ENCODE measurements at places on chromosomes 7 and 10.

- DNase-seq: no peak
Measured at GRCh38 chr7:46206476-46207060, 285.5 kb upstream of the IGFBP3 start.

DNA sequence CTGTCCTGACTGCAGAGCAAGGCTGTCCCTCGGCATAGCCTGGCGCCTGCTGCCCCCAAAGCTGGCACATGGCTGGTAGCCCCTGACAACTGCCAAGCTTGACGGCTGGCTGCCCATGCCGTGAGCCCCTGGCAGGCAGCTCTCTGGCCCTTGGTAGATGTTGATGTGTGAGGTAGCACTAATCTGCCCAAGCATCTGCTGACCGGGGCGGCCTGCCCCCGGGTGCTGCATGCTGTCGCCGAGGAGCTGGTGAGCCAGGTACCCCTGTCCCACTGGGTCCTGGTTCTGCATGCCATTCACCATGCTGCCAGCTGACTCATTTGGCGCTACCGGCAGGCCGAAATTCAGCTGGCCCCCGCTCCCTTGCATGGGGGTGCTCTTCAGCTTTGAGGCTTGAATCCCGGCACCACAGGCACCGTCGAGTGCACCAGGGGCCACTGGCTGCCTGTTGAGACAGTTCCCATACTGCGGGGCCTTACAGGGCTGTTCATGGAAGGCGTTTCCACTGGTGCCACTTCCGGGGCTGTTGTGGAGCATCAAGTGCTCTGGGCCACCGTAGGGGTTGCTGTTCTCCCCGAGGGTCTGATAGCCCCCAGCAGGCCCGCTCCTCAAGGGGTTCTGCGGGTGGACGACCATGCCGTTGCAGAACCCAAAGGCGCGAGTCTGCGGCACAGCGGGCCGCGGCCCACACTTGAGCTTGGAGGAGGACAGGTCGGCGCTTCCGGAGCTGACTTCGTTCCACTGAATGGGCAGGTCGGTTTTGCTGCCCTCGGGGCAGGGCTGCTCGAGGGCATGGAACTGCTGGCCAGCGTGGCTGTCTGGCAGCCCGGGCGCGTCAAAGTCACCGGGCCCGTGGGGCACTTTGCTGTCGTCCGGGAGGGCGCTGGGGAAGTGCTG lies 262.2 kb upstream of the INHBA start:
- DNase-seq: no peak

DNA sequence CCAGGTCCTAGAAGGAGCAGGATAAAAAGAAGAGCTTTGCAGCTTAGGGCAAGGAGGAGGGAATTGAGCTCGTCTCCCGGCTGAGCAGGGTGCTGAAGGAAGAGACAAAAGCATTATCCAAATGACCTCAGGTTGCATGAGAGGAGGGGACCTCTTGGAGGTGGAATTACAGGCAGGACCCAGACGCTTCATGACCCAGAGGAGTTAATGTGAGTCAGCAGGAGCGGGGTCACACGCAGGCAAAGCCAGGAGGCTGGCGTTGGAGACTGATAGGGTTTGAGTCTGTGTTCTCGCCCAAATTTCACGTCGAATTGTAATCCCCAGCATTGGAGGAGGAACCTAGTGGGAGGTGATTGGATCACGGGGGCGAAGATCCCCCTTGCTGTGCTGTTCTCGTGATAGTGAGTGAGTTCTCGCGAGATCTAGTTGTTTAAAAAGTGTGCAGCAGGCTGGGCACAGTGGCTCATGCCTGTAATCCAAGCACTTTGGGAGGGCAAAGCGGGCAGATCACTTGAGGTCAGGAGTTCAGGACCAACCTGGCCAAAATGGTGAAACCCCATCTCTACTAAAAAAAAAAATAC lies 63.7 kb upstream of the AUTS2 start:
- no peak for DNase-seq

GRCh38 chr7:22442882-22443369 lies 57.1 kb downstream of the STEAP1B start:
- no peak for DNase-seq

DNA sequence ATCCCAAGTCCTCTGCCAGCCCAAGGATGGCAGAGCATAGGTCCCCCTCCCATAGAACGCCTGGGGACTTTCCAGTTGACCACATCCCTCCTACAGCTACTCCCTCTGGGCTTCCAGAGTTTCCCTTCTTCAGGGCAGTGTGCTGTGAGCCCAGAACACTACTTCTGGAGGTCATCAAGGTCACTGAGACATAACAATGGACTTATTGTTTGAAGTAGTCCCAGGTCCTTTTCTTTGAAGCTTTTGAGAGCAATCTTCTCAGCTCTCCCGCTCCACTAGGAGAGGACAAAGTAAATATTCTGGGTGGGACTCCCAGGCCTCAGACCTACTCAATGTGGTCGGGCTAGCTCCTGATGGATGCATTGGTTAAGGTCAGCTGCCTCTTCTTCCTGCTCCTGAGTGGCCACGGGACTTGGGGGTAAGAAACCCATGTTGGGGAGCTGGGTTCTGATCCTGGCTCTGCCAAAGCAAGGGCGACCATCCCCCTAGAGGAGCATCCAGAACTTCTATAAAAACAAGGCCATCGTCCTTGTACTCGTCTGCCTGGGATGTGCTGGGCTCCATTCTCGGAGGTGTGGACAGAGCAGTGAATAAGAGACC lies 83.5 kb upstream of the DDC start:
- no peak for DNase-seq

- DNase-seq: no peak
Measured at GRCh38 chr7:117041007-117041406, 87.7 kb downstream of the ST7 start.

- no peak for DNase-seq
Measured at GRCh38 chr10:111023060-111023459, 53.8 kb upstream of the ADRA2A start.

DNA sequence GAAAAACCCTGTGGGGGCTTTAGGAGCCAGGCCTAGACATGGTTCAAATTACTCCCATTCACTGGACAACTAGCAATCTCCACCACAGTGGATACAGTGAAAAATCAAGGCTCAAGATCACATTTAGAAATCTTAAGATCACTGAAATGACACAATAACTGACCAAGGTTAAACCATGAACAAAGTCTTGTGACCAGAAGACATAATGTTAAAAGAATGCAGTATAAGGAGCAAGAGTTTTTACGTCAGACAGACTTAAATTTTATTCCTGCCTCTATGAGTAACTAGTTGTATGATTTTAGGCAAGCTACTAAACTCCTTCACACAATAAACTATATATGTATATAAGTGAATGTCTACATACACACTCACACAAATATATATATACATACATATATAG lies 68.5 kb downstream of the MICU1 start:
- DNase-seq: no peak

- no peak for DNase-seq
Measured at GRCh38 chr7:49635800-49636199, 137.6 kb upstream of the VWC2 start.

DNA sequence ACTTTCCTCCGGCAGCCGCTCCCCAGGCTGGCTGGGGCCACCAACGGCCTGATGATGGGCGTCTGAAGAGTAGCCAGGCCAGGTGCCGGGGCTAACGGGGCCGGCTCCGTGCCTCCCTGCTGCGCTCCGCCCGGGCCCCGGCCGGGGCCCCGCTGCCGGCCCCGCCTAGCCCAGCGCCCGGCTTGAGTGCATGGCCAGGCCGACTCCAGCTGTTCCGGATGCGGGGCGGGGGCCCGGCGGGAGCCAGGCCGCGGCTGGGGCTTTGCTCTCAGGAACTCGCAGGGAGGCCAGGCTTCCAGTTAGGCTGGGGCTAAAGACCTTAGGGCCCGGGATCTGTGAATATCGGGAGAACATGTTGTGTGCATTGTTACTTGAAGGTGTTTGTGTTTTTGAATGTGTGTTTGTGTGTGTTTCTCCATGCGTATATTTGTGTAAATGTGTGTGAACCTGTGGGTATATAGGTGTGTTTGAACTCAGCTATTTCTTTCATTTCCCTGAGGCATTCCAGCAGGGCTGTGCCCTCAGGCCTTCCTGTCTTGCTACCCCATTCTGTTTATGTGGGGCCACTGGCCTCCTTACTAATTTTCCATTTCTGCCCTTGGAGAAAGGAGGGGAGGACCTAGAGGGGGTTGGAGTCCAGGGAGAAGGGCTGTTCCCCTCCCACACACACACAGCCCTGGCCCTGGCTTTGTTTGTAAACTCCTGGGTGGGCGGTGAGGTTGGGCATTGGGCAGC lies 1.1 kb upstream of the LBX1 start:
- no peak for DNase-seq

DNA sequence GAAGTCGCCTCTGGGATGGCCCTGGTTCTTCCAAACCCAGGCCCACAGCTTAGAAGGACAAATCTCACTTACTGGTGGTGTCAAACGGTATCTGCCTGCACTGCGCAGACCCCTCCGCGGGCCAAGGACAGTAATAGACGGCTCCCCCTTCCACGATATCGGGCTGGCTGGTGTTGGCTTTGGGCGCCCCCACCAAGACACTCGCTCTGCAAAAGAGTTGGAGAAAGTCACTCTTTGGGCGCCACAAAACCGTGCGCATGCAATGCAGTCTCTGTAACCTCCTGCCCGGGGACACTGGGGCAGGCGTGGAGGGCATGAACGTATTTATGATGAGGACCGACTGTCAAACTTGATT lies 1.1 kb downstream of the ITGA8 start:
- no peak for DNase-seq

- no peak for DNase-seq
Measured at GRCh38 chr7:1954366-1955004, 278.3 kb downstream of the MAD1L1 start.

DNA sequence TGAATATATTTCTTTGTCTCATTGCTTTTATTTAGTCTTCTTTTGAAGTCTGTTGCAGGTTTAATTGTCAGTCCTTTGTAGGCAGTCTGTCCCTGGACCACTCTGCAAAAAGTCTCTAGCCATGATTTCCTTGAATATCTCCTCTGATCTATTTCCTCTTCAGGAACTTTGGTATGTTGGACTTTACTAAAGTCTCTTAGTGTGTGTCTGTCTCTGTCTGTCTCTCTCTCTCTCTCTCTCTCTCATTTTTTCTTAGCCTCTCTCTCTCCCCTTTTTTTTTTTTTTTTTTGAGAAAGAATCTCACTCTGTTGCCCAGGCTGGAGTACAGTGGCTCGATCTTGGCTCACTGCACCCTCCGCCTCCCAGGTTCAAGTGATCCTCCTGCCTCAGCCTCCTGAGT lies 57.5 kb downstream of the ADD3 start:
- DNase-seq: no peak

DNA sequence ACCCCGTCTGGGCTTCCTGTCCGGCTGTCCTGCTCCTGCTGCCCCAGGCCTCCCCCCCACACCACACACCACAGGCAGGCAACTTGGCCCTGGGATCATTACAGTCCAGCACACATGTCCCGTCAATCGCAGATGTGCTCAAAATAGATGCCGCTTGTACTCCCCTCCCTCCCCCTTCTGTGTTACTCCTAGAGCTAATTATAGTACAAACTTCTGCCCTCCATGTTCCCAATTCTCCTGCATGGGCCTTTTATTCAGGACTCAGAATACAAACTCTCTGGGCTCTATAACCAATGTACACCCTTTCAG lies at the start of gene SYNPO2L:
Gene SYNPO2L (minus strand): TSS at position 40 of the 309 bp plus-strand sequence. CDS start 107 bp downstream, outside the sequence.
- DNase-seq: no peak

DNA sequence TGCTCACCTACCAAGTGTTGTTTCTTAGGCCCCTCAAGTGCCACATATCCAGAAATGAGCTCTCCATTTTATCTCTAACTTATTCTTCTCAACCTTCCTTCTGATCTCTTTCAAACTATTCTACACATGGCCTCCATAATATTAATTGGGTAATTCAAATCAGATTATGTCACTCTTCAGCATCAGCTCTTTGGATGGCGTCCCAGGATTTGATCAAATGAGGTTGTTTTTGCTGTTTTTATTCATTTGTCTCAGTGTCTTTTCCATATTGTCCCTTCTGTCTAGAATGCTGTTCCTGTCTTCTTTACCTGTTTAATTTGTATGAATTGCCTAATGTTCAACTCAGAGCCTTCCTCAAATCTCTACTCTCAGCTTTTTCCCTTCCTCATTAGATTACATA lies 234.6 kb upstream of the CXCL12 start:
- no peak for DNase-seq

GRCh38 chr7:30475580-30475979 lies 3.0 kb downstream of the NOD1 start:
- DNase-seq: no peak

DNA sequence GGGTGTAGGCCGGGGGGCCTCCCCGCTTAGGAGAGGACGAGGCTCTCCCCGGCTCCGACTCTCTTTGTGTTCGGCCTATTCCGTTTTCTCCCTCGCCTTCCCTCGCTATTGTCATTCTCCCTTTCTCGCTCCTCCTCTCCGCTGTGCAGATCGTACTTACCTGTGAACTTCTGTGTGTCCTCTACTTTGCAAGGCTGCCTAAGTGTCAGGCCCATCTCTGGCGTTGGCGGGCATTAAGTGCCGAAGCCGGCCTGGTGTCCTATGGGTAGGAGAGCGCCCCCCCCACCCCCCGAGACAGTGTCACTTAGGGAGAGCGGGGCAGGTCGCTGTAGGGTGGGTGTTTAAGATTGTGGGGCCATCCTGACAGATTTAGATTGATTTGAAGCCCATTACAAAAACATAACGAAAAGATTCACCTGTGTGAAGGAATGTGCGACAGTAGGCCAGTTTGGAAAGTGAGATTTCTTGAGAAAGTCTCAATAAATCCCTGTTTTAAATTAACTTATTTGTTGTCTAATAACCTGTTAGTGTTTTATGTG lies 579 bp downstream of the RBM33 start:
- peak; percentile 42 for DNase-seq

DNA sequence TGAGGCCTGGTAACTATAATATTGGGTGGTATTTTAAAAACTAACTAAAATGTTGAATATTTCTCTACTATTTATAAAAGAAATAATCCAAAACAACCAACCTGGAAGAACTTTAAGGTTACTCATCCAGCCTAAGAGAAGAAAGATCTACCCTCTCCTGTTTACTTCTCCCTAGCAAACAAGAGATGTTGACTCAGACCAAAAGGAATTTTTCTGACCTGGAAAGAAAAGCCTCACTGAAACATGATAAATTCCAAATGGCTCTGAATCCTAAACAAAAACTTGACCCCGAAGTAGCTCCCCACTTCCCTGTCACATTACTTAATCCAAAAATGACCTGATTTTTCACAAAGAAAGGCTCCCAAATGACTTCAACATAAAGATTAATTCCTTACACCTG lies 101.2 kb downstream of the PARD3 start:
- DNase-seq: no peak

- no peak for DNase-seq
Measured at GRCh38 chr10:13338390-13339110, 9.5 kb downstream of the SEPHS1 start.

DNA sequence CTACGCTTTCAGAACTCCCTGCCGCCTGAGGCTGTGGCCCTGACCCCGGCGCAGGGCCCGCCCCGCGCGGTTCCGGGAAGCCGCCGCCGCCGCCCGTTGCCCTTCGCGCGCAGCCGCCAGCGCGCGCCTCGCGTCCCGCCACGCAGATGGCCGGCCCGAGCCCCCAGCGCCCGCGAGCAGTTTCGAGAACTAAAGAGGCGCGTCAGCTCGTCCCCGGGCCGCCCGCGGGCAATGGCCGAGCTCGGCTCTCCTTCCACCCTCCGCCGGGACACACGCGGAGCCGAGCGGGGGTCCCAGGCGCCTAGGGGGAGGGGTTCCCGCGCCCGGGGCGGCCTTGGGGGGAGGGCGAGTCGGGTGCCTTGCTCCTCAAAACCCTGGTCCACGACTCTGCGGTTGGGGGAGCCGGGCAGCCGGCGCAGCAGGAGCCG lies 1.8 kb downstream of the HNRNPF start:
- DNase-seq: peak; percentile 56
